ENCODE measurements at places on chromosomes 6 and 20. TPM values are rescaled to one million over a fixed set of nuclear protein-coding genes. Genes with fewer than 3 reads are reported as not detected.

DNA sequence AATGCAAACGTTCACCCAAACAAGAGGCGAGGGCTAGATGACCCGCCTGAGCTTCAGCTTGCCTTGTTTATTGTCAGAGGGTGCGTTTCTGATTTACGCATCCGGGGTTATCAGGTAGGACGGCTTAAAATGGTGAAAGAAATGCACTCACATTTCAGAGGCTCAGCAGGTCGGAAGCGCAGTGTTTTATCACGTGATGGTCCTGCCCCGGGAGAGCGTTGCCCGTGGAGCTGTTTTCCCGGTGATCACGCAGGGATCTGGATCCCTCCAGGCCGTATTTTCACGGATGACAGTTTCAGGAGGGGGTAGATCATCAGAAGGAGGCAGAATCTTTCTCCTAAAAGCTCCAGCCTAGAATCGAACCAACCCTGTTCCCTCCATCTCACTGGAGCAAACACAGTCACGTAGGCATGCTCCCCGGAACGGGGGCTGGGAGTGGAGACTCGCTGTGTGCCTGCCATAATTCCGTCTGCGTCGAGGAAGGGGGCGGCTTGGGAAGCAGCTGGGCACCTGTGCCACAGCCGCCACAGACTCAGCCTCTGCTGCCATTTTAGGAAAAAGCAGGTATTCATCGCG, 121.7 kb downstream of the SMOC2 start:
- H3K27me3 ChIP-seq: peaks cover 7% of the 10 kb centered on the region
- H3K36me3 ChIP-seq: no peaks in the 10 kb centered on the region
- no peak overlapping the region for H3K27ac ChIP-seq
- no peak for DNase-seq
- no peaks in the 10 kb centered on the region for H3K4me1 ChIP-seq

DNA sequence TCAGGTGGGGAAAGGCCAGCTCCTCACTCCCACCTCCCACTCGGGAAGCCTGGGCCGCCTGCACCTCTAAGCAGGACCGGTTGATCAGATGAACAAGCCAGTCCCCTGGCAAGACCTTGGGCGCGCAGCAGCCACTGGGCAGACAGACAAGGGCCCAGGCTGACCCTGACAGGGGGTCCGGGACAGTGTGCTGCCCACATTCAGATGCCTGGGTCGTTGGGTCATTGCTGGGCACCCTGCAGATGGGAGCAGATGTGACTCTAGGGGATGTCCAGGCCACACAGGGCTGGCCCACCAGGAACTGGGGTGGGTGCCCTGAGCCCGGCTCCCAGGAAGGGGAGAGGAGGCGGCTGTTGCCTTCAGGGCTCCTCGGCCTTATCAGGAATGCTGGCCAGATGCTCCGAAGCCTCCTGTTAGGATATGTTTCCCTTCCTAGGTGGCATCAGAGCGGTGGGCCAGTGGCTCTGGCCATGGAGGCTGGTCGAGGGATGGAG, 17.3 kb upstream of the FRMD1 start:
- no peaks in the 10 kb centered on the region for H3K36me3 ChIP-seq
- no peak overlapping the region for H3K27ac ChIP-seq
- H3K4me3 ChIP-seq: no peak overlapping the region
- H3K27me3 ChIP-seq: peaks cover 7% of the 10 kb centered on the region
- DNase-seq: no peak

SRSF3 gene
- total RNA-seq: 404 TPM

DNA sequence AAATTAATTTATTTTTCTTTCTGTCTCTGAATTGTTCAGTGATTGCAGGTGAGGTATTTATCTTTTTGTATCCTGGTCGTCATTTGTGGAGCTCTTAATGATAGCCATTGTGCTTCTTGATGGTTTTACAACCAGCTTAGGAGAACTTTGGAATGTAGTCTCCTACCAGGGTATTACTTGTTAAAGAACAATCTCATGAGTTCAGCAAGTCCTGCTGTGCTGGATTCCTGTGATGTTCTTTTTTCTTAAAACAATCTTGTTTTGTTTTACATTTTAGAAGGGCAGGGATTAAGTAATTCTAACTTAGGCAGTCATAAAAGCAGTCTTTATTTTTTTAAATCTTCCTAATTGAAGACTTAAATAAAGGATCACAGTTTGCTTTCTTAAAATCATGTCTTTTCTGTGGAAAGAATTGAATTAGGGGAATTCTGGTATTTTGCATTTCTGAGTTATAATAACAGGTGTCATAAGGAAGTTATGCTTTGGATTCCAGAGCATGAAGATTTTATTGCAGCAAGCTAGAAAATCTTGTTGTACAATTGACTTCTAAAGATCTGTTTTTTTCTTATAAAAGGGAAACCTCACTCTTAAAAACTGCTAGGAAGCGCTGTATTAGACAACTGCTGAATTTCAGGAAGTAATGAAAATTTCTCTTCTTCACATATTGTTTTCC, 23.7 kb downstream of the RIOK1 start:
- H3K27ac ChIP-seq: no peak overlapping the region
- DNase-seq: no peak
- H3K27me3 ChIP-seq: no peaks in the 10 kb centered on the region
- H3K4me1 ChIP-seq: no peaks in the 10 kb centered on the region
- H3K4me3 ChIP-seq: no peak overlapping the region

DNA sequence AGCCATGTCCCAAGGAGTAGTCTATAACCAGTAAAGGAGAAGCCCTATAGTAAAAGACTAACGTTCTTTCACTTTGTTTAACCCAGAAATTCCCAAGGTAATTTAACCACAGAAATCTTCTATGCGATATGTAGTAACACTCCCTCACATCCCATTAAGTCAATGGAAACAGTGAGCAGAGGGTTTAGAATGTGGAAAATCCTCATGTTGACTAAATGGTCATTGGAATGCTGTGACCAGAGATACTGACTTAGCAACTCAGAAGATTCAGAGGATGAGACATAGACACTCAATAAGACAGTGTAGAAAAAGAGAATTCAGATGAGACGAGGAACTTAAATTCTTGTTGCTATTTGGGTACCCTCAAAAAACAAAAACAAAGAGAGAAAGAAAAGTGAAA, 562.2 kb upstream of the NOX3 start:
- H3K36me3 ChIP-seq: no peaks in the 10 kb centered on the region
- peaks cover 12% of the 10 kb centered on the region for H3K4me1 ChIP-seq
- no peak for DNase-seq
- H3K27ac ChIP-seq: no peak overlapping the region
- no peak overlapping the region for H3K4me3 ChIP-seq

VWA7 gene
- total RNA-seq: 1.6 TPM

ATRN gene
- 8.6 TPM for total RNA-seq

GRCh38 chr6:81694855-81695254, 57.6 kb downstream of the TENT5A start:
- no peaks in the 10 kb centered on the region for H3K36me3 ChIP-seq
- no peaks in the 10 kb centered on the region for H3K4me1 ChIP-seq
- no peak overlapping the region for H3K4me3 ChIP-seq
- H3K27ac ChIP-seq: no peak overlapping the region

- H3K27ac ChIP-seq: no peak overlapping the region
- DNase-seq: no peak
- H3K36me3 ChIP-seq: no peaks in the 10 kb centered on the region
- no peak overlapping the region for H3K4me3 ChIP-seq
- peaks cover 7% of the 10 kb centered on the region for H3K4me1 ChIP-seq
Measured at GRCh38 chr6:137175868-137176245, 2.4 kb upstream of the IL22RA2 start.

ERGIC3 gene
- 98.0 TPM for total RNA-seq

GRCh38 chr6:140544431-140544830, 1170.0 kb upstream of the CITED2 start:
- H3K4me1 ChIP-seq: no peaks in the 10 kb centered on the region
- H3K36me3 ChIP-seq: no peaks in the 10 kb centered on the region
- H3K4me3 ChIP-seq: no peak overlapping the region
- no peak overlapping the region for H3K27ac ChIP-seq

DEF6 gene
- 97.1 TPM for total RNA-seq

- no peaks in the 10 kb centered on the region for H3K4me1 ChIP-seq
- DNase-seq: peak; percentile 53
- no peaks in the 10 kb centered on the region for H3K27me3 ChIP-seq
- no peak overlapping the region for H3K4me3 ChIP-seq
- no peak overlapping the region for H3K27ac ChIP-seq
- H3K36me3 ChIP-seq: no peaks in the 10 kb centered on the region
Measured at GRCh38 chr20:37392441-37393195, 46.7 kb downstream of the SRC start.

- no peak overlapping the region for H3K27ac ChIP-seq
- no peak for DNase-seq
- no peaks in the 10 kb centered on the region for H3K4me1 ChIP-seq
- H3K4me3 ChIP-seq: no peak overlapping the region
- H3K36me3 ChIP-seq: no peaks in the 10 kb centered on the region
Measured at GRCh38 chr6:112571488-112572270, 224.5 kb downstream of the RFPL4B start.

- H3K27ac ChIP-seq: peak overlapping the region; percentile 46
- DNase-seq: no peak
- H3K4me1 ChIP-seq: peaks cover 89% of the 10 kb centered on the region
Measured at GRCh38 chr20:51486197-51487005, 56.1 kb downstream of the NFATC2 start.

- H3K27ac ChIP-seq: no peak overlapping the region
- peaks cover 11% of the 10 kb centered on the region for H3K4me1 ChIP-seq
- no peaks in the 10 kb centered on the region for H3K27me3 ChIP-seq
- no peak for DNase-seq
- H3K4me3 ChIP-seq: no peak overlapping the region
Measured at GRCh38 chr6:39200498-39201020, 28.7 kb downstream of the KCNK5 start.

DNA sequence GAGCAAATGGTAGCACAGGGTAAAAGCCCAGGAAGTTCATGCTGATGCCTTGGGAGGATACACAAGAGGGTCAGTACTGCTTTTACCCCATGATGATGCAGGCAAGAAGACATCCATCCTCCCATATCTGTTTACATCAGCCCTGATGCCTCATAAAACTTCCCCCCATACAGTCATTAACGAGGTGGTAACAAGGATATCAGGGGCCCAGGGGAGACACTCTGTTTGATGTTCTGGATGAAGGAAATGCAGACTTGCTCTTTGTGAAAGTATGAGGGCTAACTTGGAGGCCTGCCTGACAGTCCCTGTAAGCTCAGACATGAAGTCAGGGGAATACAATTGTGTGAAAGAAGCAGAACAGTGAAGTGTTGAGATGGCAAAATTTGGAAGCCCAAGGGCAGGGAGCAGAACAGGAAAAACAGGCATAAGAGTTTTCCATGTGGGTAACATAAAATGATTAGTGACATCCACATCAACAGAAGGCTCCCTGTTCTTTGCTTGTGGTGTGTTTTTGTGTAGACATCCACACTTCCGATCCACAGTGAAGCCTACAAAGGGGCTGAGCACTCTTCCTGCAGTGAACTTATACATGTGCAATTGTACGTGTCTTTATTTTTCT, 813.4 kb downstream of the MAFB start:
- H3K36me3 ChIP-seq: no peaks in the 10 kb centered on the region
- H3K27me3 ChIP-seq: peaks cover 2% of the 10 kb centered on the region
- no peak overlapping the region for H3K27ac ChIP-seq

- H3K27ac ChIP-seq: no peak overlapping the region
- DNase-seq: no peak
- H3K4me3 ChIP-seq: no peak overlapping the region
- H3K27me3 ChIP-seq: no peaks in the 10 kb centered on the region
- no peaks in the 10 kb centered on the region for H3K4me1 ChIP-seq
Measured at GRCh38 chr20:36528176-36528874, 13.0 kb upstream of the MYL9 start.

CDH22 gene
- not detected for total RNA-seq

- H3K4me1 ChIP-seq: no peaks in the 10 kb centered on the region
- no peak for DNase-seq
- no peak overlapping the region for H3K27ac ChIP-seq
- H3K27me3 ChIP-seq: peaks cover 3% of the 10 kb centered on the region
- H3K36me3 ChIP-seq: no peaks in the 10 kb centered on the region
- H3K4me3 ChIP-seq: no peak overlapping the region
Measured at GRCh38 chr6:40163924-40164323, 229.7 kb upstream of the MOCS1 start.

GRCh38 chr6:99979953-99980352, 14.1 kb downstream of the MCHR2 start:
- no peak for DNase-seq
- H3K36me3 ChIP-seq: no peaks in the 10 kb centered on the region
- no peak overlapping the region for H3K27ac ChIP-seq
- H3K4me3 ChIP-seq: no peak overlapping the region
- H3K27me3 ChIP-seq: no peaks in the 10 kb centered on the region
- no peaks in the 10 kb centered on the region for H3K4me1 ChIP-seq

THBS2 gene
- not detected for total RNA-seq

DNA sequence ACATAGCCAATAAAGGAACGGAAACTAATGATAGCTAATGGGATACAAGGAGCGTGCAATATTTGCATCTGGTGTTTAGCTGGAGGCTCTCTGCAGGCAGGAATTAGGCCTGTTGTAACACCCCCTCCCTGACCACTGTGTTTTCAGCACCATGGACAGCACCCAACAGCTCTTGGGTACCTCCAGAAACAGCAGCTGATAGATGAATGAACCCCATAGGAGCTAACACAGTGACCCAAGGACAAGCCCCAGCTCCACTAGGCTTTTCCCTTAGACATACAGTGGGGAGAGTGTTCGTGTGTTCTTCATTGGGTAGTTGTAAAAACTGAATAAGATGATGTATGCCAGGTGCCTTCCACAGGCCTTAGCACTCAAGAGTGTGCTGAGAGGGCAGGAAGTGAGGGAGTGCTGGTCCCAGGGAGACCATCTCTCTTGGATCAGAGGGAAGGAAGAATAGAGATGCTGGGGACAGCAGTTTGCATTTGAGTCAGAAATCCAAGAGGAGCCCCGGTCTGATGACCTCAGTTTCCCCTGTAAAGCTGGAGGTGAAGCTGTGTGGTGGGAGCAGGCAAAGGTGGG, 161.3 kb downstream of the PHACTR3 start:
- no peak overlapping the region for H3K4me3 ChIP-seq
- H3K27me3 ChIP-seq: peaks cover 5% of the 10 kb centered on the region
- H3K36me3 ChIP-seq: no peaks in the 10 kb centered on the region
- H3K4me1 ChIP-seq: no peaks in the 10 kb centered on the region

GABRR1 gene
- not detected for total RNA-seq

CYP21A2 gene
- 0.27 TPM for total RNA-seq

GRCh38 chr6:137867685-137868509, 838 bp downstream of the TNFAIP3 start:
- no peaks in the 10 kb centered on the region for H3K27me3 ChIP-seq
- peaks cover 69% of the 10 kb centered on the region for H3K36me3 ChIP-seq
- H3K27ac ChIP-seq: peak overlapping the region; percentile 95
- peak overlapping the region; percentile 98 for H3K4me3 ChIP-seq
- DNase-seq: peak; percentile 69
- peaks cover 34% of the 10 kb centered on the region for H3K4me1 ChIP-seq

- H3K27me3 ChIP-seq: peaks cover 8% of the 10 kb centered on the region
- no peak overlapping the region for H3K4me3 ChIP-seq
- H3K27ac ChIP-seq: no peak overlapping the region
- no peak for DNase-seq
- no peaks in the 10 kb centered on the region for H3K36me3 ChIP-seq
- H3K4me1 ChIP-seq: peaks cover 6% of the 10 kb centered on the region
Measured at GRCh38 chr6:148493424-148493823, 150.8 kb downstream of the SASH1 start.

DNA sequence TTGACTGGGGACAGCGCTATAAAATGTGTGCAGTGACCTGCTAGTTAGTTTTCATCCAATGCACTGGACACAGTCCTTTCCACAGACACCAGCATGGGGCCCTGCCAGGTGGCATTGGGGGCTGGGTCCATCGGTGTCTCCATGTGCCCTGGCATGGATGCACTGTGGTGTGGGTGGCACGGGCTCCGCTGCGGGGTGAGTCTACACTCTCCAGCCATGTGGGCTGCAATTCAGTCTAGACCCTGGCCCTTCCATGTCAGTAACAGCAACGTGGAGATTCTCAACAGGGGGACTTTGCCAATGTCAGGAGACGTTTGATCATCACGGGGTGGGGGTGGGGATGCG, 100.0 kb downstream of the RAMACL start:
- H3K36me3 ChIP-seq: peaks cover 10% of the 10 kb centered on the region
- H3K27ac ChIP-seq: no peak overlapping the region
- no peak for DNase-seq
- no peak overlapping the region for H3K4me3 ChIP-seq

All from activated CD8-positive, alpha-beta T cell treated with anti-CD3 and anti-CD28 coated beads for 36 hours (primary cell).